IPS DF 19.7 (cell line): ENCODE measurements at places on chromosomes 7 and 10.

GRCh38 chr7:50953820-50954219, 171.1 kb upstream of the GRB10 start:
- no peak for DNase-seq

DNA sequence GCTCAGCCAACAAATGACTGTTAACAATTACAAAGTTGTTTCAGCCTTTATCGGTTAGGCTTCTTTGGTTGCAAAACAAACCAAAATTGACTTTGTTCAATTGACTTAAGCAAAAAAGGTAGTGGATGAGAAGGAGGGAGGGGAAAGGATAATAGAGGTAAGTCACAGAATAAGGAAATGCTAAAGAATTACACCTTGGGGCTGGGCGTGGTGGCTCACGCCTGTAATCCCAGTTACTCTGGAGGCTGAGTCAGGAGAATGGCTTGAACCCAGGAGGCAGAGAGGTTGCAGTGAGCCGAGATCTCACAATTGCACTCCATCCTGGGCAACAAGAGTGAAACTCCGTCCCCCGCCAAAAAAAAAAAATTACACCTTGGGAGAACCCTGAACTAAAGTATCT, 41.4 kb downstream of the AHCYL2 start:
- no peak for DNase-seq

DNA sequence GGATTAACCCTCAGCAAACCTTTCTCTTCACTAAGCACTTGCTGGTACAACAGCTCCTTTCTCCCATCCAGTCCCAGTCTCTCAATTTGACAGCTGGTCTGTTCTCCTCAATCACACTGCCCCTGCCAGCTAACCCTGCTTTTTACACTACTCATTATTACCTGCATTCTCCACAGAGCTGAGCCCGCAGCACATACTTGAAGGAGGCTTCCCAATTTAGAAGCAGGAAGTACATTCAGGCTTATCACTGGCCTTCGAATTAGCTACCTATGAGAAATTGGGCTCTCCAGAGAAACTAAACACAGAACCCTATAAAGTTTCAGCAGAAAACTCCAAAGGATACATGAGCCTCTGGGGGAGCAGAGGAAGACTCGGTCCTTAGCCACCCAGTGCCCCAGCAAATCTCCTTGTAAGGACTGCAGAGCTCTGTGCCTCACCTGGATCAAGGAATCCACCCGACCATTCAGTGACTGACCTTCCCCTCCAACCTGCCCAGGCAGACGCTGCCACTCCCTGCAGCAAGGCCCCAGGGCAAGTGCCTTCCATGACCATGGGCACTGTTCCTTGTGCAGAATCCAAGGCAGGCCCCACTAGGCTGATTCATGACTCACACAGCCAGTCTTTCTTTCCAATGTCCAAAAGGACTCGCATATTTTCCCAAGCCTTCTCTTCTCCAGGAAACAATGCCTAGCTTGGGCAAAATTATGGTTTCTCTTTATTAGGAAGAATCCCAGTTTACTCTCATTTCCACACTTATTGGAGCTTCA, 68.0 kb downstream of the VOPP1 start:
- no peak for DNase-seq

GRCh38 chr7:37570145-37570544, 113.4 kb upstream of the GPR141 start:
- no peak for DNase-seq

GRCh38 chr10:133327651-133328357, 8.9 kb downstream of the CALY start:
- DNase-seq, result no peak

GRCh38 chr7:12584930-12585329, 14.4 kb downstream of the SCIN start:
- DNase-seq, result no peak

GRCh38 chr7:91311839-91312238, 47.6 kb downstream of the FZD1 start:
- no peak for DNase-seq

DNA sequence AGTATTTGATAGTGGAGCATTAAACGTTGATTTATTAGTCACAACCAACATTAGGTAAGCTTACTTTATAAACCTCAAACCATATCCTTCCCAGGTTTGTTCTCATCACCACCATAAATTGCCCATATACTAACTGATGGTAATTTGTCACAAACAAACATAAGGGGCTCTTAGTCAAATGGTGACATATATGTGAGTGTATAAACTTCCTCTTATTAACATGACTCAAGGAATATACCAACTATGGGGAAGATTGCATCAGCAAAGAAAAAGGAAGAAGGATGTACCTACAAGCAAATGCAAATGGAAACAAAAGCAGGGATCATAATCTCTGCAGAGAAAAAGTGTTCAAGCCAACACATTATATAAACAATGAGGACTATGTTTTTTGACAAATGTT, 418.2 kb upstream of the AKR1E2 start:
- DNase-seq, result no peak

DNA sequence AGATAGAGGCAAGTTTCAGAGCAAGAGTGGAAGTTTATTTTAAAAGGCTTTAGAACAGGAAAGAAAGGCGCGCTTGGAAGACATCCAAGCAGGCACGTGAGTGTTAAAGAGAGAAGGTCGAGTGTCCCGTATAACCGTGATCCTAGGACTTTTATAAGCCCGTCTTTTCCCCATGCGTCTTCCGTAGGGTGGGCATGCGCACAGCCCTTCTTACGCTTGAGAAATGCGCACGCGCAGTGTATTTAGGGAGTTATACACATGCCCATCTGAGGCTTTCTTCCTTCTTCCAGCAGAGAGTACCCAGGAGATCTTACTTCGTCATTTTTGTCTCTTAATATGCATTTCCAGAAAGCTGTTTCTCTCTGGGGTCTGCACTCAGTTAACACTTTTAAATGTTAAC, 52.4 kb downstream of the CALD1 start:
- no peak for DNase-seq

- no peak for DNase-seq
These were observed 185.7 kb downstream of the TFEC start for GRCh38 chr7:115844857-115845256.

DNA sequence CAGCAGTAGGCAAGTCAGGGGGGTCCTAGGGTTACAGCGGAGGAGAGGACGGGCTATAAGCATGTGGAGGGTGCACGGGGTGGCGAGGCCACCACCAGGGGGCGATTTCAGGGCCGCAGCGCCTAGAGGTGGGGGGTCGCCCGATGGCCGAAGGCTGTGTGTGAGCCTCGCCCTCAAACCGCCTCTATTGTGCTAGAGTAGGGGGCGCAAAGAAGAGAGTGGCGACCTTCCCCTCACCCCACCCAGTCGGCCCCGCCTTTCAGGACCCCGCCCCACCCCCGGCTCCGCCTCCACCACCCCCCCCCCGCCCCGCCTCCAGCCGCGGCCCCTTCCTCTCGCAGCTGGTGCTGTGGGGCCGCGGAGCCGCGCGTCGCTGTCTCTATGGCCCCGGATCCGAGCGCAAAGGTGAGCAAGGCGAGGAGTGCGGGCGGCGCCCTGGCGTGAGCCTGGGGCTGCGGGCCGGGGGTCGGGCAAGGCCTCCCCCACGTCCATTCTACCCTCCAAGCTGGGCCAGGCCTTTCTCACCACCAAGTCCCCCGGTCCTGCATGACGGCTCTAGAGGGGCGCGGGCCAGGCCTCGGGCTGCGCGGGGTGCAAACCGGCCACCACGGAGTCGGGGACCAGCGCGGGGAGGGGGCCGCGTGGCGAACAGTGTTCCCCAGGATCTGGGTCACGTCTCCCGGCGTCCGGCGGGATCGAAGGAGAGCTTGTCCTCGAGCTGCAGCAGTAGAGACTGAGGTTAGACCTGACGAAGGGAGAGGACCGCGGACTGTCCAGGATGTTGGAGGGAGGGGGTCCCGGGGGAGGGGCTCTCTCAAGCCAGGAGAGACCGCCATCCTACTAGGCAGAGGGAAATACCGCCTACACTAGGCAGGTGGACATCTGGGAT, at the start of gene SEMA4G:
Gene SEMA4G (plus strand): TSS at position 318 of the 889 bp plus-strand sequence. CDS start 3,409 bp downstream, outside the sequence.
- DNase-seq, result no peak

GRCh38 chr10:111007486-111007885, 69.3 kb upstream of the ADRA2A start:
- no peak for DNase-seq

DNA sequence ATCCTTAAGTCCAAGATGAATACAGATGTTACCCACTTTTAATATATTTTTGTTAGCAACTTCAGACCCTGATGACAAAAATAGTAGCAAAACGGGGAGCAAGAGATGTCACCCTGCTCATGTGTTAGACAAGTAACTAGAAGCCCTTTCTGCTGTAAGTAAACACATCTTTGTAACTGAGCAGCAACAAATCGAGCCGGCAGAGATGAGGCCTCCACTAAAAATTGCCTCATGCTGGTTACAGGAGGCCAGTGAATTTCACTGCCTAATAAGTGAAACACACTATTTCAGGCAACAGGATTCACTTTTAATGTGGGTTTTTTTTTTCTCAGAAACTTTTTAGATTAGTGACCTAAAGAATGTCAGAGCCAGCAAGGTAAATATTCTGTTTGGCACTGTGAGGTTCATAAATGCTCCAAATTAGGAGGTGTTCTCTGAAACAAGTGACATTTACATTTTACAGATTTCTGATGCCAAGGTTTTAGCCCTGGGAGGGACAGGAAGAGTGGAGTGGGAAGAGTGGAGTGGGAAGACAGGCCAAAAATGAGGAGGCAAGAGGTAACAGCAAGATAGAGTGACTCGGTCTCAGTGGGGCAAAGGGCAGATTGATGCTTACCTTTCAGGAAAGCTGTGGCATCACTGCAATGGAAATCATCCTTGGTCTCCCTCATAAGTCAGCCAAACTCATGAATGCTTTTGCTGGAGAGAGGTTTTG, 53.6 kb upstream of the LRRC17 start:
- DNase-seq, result no peak

DNA sequence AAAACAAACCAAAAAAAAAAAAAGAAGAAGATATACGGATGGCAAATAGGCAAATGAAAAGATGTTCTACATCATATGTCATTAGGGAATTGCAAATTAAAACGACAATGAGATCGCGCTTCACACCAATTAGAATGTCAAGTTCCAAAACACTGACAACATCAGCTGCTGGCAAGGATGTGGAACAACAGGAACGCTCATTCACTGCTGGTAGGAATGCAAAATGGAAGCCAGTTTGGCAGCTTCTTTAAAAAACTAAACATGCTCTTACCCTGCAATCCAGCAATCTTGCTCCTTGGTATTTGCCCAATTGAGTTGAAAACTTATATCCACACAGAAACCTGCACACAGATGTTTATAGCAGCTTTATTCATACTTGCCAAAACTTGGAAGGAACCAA, 34.8 kb downstream of the CALML5 start:
- DNase-seq, result no peak

GRCh38 chr10:121633056-121633455, 34.8 kb upstream of the FGFR2 start:
- DNase-seq, result no peak

GRCh38 chr7:19663816-19664462, 44.9 kb downstream of the POLR1F start:
- no peak for DNase-seq

- no peak for DNase-seq
These were observed 38.0 kb upstream of the SRPK2 start for GRCh38 chr7:105426606-105427146.

DNA sequence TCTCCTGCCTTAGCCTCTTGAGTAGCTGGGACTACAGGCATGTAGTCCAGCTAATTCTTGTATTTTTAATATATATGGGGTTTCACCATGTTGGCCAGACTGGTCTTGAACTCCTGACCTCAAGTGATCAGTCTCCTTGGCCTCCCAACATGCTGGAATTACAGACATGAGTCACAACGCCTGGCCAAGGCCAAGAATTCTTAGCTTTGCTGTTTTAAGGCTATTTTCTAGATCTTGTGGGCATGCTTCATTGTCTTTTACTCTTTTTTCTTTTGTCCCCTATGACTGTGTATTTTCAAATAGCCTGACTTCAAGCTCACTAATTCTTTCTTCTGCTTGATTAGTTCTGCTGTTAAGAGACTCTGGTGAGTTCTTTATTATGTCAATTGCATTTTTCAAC, 56.4 kb upstream of the TAS2R16 start:
- DNase-seq, result no peak

DNA sequence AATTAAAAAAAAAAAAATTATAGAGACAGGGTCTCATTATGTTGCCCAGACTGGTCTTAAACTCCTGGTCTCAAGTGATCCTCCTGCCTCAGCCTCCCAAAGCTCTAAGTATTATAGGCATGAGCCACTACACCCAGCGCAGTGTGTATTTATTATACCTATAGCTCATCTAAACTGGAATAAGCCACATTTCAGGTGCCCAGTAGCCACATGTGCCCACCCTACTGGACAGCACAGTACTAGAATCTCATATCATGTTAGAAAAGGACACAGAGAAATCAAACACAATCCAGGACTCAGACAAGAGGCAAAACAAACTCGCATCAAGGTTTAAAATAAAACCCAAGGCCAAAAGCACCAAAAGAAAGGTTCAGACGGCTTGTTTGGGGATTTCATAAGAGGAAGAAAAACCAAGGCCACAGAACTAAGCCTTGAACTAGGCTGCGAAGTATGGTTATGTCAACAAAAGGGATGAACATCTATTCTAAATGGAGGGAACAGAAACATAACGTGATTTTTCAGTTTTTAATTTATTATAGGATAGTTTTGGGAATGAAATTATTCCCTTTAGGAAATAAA, 32.3 kb downstream of the SLC16A9 start:
- DNase-seq, result no peak

- DNase-seq, result no peak
These were observed 1.1 kb downstream of the TMEM196 start for GRCh38 chr7:19772306-19772705.

- DNase-seq, result no peak
These were observed 46.7 kb downstream of the PARD3 start for GRCh38 chr10:34768261-34768971.

- DNase-seq, result no peak
These were observed 39.1 kb downstream of the MINDY3 start for GRCh38 chr10:15821046-15821683.

GRCh38 chr7:7713730-7714129, 4.7 kb downstream of the RPA3 start:
- DNase-seq, result no peak

GRCh38 chr7:77415476-77415822, 700 bp downstream of the GSAP start:
- DNase-seq, result no peak

DNA sequence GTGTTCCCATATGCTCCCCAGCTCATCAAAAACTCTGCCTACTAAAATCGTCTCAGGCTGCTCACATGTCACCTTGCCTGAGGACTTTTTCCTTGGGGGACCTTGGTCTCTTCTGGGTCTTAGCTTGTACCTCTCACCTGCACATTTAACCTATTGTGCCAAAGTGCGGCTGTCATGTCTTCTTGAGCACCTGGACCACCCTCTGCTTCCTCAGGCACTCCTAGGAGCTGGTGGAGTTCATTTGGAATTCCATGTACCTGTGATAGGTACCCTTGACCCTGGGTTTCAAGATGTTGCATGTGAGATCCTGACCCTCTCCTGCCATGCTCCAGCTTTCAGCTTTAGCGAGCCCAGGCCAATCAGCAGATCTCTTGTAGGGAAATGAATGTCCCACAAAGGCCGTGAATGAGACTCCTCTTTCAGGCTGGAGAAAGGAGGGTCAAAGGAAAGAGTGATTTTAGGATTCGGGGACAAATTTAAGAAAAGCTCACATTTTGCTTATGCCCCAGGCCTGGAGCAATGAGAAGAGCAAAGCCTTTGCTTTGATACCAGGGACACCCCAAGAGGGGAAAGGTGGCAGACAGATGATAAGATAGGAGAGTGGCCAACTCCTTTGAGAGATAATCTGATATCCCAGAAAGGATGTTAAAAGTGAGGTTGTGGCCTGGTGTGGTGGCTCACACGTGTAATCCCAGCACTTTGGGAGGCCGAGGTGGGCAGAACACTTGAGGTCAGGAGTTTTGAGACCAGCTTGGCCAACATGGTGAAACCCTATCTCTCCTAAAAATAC, 10.6 kb upstream of the DNAJB12 start:
- no peak for DNase-seq
